CD4-positive, alpha-beta T cell treated with Interleukin-2 at 100 ng/mL for 4 hours (primary cell): ENCODE measurements at places on chromosomes 7 and 10.

DNA sequence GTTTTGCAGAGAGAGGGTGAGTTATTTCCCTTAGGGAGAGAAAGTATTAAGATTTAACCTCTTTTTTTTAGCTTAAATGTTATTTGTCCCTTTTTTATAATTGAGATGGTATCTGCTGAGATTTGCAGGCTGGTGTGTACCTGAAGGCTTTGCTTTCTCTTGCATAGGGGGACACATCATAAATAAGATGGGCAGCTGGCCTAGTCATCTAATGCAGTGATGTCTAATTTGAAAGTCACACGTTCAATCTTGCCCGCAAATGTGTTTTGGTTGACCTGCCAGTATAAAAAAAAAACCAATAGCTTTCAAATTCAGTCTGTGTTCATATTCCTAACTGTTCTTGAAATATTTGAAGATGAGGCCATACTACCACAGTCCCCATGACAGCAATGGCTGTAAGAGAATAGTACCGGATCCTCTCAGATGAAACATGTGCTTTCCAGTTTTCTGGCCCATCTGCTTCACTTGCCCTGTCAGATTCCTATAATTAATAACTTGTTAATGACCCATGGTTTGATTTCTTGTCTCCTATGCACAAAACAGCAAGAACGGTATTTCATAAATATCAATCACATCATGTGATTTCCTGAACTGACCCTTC lies 914.2 kb downstream of the IPMK start:
- DNase-seq, result no peak

- peak; percentile 19 for DNase-seq
These were observed 30.6 kb upstream of the PFKFB3 start for GRCh38 chr10:6171881-6172695.

DNA sequence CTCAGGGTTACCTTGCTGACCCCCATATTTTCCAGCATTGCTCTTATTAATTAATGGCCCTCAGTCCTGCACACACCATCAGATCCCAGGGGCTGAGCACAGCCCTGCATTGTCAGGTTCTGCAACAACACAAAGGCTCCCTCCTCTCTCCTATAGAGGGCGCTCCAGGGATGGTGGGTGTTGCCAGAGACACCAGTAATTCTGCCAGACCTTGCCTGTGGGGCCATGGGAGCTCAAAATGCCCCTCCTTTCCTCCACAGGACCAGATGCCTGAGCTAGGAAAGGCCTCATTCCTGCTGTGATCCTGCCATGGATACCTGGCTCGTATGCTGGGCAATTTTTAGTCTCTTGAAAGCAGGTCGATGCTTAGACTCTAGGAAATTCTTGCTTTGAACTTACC lies 42.8 kb upstream of the PRSS58 start:
- DNase-seq, result peak; percentile 42

- DNase-seq, result no peak
These were observed 177.1 kb upstream of the SVIL start for GRCh38 chr10:29811751-29812427.

DNA sequence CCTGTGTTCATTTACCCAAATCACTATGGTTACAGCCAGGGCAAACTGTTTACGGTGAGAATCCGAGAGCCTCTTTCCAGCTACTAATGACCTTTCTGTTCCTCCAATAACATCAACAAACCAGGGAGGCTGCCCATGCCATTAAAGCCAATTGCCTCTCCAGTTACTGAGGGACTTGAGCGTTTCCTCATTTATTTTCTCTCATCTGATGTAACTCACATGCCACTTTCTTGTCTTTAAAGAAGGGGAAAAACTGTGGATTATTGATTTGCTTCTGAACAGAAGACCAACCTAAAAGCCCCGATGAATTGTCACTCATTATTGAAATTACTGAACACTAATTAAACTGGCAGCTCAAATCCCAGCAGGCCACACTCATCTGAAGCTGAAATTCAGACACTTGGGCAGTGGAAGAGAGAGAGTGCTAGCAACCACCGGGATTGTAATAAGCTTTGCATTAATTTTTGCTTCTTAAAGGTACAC lies 595.8 kb upstream of the MKI67 start:
- DNase-seq, result no peak

- no peak for DNase-seq
These were observed 332.9 kb upstream of the PRKCQ start for GRCh38 chr10:6912929-6913328.

- no peak for DNase-seq
These were observed 58.8 kb upstream of the HBP1 start for GRCh38 chr7:107109955-107110354.

DNA sequence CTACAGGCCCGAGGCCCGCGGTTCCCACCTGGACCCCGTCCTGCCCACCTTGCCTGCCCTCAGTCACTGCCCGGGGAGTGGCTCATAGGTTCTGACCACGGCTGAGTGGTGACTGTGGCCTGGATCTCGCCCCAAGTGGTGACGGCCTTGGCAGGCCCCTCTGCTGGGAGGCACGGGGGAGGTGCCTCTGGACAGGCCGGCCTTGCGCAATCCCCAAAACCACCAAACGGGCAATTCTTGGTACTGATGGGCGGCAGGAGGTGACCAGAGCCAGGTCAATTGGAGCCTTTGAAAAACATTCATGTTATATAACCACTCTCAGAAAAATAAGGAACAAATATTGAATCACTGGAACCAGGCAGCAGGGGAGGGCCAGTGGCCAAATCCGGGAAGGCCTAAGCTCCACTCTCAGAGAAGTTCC lies 83.4 kb downstream of the PRKAG2 start:
- no peak for DNase-seq

- DNase-seq, result no peak
These were observed 52.0 kb downstream of the P4HA1 start for GRCh38 chr10:73044378-73045285.

- DNase-seq, result no peak
These were observed 59.9 kb downstream of the PWWP2B start for GRCh38 chr10:132456881-132457280.

DNA sequence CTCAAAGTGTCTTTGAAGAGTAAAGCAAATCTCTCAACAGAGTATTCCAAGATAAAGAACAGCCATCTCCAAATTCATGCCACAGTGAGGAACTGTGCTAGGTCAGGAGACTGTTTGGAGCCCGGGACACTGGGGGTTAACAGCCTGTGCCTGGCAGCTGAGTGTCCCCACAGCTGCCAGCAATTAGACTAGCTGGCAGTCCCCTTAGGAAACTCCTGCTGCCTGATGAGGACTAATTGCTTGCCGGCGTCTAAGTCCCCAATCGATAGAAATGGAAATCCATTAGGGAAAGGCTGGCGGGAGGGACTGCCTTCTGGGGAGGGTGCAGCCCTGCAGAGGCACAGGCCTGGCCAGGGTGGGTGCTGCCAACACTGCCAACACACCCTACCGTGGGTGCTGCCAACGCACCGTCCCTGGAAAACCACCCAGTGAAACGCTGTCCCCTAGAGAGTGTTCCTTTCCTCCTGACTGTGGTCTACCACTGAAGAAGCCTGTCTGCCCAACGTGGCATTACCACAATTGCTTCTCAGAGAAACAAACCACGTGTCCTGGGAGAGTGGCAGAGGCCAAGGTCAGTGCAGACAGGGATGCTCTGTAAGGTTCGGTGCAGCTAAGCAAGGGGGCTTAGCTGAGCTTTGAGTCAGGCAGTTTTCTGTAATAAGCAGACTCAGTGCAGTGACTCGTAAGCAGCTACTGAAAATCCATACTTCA lies 60.8 kb downstream of the XRCC2 start:
- no peak for DNase-seq

- DNase-seq, result no peak
These were observed 26.0 kb downstream of the HIP1 start for GRCh38 chr7:75712517-75713361.

GRCh38 chr7:128938544-128939074 lies 882 bp downstream of the IRF5 start:
- peak; percentile 17 for DNase-seq

DNA sequence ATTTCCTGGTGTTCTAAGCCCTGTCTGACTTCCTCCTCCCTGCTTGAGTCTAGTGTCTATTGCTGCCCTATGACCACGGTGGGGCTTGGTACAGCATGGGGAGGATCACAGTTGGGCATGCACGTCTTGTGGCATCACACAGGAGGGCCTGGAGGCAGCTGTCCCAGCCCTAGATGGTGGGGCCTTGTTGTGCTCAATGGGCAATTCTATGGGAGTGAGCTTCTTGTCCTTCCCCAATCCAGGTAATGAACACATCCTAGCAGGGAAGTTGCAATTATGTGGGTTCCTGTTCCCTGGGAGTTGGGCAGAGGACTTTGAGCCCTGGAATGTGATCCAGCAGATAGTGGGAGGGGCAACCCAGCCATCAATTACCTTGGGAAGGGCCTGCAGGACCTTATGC lies 10.8 kb upstream of the FAM3C start:
- no peak for DNase-seq

DNA sequence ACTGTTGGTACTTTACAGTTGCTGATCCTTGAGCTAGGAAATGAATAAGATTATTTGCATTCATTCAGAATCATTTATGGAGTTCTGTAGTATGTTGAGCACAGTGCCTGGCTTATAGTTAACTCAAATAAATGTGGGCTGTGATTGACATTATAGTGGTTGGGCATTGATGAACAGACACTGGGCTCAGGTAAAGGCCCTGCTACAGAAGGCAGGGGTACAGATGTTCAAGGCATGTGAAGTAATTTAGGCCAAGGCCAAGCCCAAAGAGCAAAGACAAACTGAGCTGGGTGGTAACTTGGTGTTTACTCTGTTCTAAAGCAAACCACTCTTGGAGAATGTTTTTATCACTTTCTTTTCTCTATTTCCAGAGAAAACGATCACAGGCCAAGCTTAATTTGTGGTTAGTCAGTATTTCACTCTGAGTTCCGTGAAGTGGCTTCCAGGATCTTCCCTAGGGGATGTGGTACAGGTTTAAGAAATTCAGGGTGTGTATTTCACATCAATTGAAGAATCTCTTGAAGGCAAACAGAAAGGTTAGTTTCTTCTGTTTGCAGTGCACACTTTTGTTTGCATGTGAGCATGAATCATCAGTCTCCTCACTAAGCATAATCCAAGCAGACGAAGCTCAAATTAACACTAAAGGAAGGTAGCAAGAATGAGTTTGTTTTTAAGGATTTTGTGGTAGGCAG lies 113.9 kb upstream of the PRR15 start:
- DNase-seq, result no peak

DNA sequence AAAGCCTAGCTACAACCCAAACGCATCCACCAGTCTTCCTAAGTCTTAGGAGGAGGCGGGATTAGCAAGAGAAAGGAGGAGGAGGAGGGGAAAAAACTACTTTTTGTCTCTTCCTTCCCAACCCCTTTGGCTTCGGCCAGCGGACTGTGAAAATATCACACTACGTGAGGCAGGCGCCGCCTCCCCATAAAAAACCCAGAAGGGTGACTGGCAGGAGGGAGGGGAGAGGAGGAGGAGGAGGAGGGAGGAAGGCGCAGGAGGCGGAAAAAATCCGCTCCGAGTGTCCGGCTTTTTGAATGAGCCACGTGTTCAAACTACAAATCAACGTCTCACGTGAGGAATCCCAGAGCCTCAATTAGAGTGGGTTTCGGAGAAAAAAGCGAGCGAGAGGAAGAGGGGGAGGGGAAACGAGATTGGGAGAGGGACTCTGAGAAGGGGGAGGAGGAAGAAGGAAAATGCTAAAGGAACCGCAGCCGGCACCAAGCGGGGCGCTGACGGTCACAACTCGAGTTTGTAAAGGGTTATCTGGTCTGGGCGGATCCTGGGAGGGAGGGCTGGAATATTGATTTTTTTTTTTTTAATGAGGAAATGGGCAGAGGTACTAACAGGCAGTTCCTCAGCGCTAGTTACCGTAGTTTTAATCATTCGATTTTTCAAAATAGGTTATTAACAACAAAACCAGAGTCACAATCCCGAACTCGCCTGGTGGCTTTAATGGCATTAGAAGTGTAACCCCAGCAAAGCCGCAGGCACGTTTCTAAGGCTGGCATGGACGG lies at the start of gene IGF2BP3:
TSS of gene IGF2BP3 (minus strand) at position 162 of the 776 bp plus-strand sequence. CDS start 381 bp downstream, outside the sequence.
- DNase-seq, result no peak

DNA sequence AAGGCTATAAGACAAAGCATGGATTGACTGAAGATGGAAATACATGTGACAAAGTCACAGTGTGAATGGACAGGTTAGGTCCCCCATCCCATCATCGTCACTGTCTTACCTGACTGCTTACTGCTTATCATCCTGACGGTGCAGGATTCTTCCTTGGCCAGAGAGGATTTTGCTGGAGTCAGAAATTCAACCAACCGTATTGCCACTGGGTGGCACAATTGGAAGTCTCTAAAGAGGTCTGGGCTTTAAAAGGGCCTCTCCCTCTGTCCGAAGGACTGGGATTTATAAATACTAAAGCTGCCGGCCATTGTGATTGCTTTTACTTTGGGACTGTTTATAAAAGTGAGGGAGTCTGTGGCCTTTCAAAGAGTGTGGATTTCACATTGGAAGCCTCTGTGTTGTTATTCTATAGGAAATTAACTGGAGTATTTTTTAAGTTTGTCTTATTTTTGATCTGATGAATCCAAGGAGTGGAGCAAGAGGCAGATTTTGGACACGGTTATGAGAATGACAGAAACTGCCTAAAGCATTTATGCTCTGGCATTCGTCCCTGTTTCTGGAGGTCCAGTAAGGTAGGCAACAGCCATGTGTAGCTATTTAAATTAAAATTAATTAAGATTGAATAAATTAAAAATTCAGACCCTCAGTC lies 113.3 kb upstream of the CREB5 start:
- no peak for DNase-seq

GRCh38 chr7:54788664-54789063 lies 29.7 kb upstream of the SEC61G start:
- no peak for DNase-seq
